PC-9 (cell line): ENCODE measurements at places on chromosomes 4 and X. TPM values are rescaled to one million over a fixed set of nuclear protein-coding genes. Genes with fewer than 3 reads are reported as not detected.

GRCh38 chr4:38876636-38877035 lies 9.0 kb downstream of the FAM114A1 start:
- DNase-seq: no peak

DNA sequence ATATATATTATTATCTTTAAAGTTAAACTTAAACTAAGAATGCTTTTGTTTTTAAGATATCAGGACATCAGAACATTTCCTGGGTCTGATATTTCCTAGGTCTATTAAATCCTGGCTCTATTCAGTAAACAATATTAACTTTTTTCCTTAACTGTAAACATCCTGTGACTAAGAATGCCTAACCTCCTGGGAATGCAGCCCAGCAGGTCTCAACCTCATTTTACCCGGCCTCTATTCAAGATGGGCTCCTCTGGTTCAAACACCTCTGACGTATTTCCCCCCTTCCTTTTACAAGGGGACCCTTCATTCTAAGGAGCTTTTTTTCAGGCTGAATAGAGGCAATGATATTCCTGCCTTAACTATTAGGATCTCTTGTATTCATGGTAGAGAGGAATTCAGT lies 35.8 kb upstream of the DYNLT3 start:
- DNase-seq: no peak

The RPL10 gene
- 3,447 and 3,685 TPM in 2 replicates for total RNA-seq

- DNase-seq: no peak
Observed at GRCh38 chr4:110088670-110089069, 109.7 kb downstream of the ELOVL6 start.

The PLP1 gene
- not detected in 2 replicates for total RNA-seq

DNA sequence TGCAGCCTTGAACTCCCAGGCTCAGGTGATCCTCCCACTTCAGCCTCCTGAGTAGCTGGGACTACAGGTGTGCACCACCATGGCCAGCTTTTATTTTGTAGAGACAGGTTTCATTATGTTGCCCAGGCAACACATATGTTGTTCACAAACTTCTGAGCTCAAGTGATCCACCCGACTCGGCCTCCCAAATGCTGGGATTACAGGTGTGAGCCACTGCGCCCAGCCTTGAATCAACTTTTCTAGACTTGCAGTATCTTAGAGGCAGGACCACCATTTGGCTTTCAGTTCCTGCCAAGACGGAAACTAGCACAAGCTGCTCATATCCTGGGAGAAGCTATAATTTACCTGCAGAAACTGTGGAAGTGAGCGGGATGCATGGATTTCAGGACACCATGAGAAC lies 19.9 kb downstream of the NAT8L start:
- no peak for DNase-seq

- peak; percentile 12 for DNase-seq
Observed at GRCh38 chr4:120156120-120156718, 89.6 kb upstream of the MAD2L1 start.
